ENCODE measurements at places on chromosomes 12 and 14.

DNA sequence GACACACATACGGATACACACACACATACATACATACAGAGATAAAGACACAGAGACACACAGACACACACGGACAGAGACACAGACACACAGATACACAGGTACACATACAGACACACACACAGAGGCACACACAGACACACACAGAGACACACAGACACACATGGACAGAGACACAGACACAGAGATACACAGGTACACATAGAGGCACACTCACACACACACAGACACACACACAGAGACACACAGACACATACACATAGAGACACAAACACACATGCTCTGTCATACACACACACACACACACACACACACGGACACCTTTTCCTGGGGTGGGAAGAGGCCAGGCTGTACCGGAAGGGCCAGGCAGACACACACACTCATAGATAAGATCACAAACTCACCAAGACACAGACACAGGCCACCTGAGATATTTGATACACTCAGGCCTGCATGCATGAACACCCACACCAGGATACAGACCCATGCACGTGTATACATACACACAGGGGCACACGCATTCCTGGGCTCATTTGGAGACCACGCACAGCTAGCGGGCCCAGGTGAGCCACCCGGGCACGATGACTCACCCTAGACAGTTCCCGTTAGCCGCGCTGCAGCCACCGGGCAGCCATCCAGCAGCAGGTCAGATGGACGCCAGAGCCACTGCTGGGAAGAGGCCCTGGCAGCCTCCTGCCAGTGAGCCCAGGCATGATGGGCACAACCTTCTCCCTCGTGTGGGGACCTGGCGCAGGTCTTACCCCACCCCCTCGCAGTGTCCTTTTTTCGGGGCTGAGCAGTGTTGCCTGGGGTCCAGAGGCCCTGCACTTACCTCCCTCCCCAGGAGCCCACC lies 1.8 kb upstream of the AHNAK2 start:
- DNase-seq = no peak

- peak; percentile 53 for DNase-seq
Observed at GRCh38 chr12:106288494-106289195, 13.9 kb upstream of the TCP11L2 start.

DNA sequence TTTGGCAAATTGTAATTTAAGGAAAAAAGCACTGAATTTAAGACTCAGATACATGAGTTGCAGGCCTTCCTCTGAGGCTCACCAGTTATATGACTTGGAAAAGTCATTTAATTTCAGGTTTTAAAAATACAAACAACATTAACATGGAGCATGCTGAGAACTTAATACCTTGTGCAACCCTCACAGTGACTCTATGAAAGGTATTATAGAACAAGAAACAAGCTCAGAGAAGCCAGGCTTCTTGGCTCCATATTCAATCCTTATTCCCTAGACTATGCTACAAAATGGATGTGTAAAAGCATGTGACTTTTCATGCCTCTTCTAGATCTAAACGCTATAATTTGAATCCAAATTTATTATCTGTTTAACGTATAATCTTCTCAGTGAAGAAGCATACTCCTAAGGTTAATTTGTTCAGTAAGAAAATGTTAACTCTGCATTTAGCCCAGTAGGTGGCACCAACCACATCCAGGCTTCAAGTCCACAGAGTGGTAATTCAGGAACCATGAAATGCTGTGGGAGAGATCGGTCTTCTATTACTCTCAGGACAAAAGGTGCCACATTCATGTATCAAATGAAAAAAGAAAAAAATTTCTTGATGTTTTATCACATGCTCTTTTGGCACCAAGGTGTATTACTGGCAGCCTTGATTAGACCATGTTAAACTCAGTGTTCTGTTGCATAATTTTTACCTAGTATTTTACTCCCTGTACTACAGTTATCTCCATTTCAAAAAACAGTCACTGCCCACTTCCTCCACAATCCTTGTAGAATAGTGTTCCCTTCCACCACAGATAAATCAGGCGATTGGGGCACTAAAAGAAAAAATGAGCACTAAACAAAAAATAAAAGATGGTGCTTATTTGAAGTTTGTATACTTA lies 9.3 kb downstream of the CCDC196 start:
- DNase-seq = peak; percentile 47

DNA sequence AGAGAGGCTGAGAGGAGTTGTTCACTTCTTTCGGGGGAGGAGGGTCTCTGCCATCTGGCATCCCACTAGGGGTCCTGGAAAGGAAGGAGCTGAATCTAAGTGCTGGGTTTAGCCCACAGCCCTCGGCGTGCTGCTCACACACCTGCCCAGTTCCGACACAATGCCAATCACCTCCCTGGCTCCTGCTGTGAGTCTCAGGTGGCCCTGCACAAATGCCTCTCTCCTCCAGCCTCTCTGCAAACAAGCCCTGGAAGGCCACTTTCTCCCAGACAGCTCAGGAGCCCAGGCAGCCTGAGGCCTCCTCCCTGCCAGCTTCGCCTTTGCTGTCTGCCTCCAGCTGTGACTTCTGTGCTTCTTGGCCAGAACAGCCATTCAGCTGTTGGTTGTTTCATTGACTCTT lies 51.2 kb downstream of the SMIM41 start:
- no peak for DNase-seq

DNA sequence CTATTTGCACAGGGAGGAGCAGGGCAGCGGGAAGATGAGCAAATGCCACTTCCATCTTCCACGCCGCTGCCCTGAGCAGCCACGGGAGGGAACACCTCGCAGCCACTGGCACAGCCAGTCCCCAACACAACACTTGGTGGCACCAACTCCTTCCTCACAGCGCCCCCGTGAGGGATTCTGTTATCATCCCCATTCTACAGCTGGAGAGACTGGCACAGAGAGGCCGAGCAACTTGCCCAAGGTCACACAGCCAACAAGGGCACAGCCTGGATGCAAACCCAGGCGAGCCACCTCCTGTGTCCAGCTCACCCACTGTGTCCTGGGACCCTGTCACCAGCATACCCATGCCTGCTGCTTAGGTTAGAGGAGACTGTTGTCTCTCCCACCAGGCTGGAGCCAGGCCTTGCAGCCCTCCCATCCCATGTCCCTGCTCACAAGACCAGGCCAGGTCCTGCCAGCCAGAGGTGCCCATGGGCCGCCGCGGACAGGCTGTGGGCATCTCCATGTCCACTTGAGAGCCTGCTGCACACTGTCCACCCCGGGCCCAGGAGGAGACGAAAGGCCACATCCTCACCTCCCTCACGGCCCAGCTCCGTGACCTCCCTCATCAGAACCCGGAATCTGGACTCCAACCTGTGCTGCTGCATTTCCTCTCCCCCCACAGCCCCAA lies 57.0 kb downstream of the NCOR2 start:
- DNase-seq = no peak

- no peak for DNase-seq
Observed at GRCh38 chr14:103961928-103962578, 19.7 kb upstream of the RD3L start.

GRCh38 chr12:124509676-124510300 lies 57.6 kb downstream of the NCOR2 start:
- no peak for DNase-seq

- DNase-seq = no peak
Observed at GRCh38 chr12:50006754-50007442, 18.4 kb downstream of the RACGAP1 start.

DNA sequence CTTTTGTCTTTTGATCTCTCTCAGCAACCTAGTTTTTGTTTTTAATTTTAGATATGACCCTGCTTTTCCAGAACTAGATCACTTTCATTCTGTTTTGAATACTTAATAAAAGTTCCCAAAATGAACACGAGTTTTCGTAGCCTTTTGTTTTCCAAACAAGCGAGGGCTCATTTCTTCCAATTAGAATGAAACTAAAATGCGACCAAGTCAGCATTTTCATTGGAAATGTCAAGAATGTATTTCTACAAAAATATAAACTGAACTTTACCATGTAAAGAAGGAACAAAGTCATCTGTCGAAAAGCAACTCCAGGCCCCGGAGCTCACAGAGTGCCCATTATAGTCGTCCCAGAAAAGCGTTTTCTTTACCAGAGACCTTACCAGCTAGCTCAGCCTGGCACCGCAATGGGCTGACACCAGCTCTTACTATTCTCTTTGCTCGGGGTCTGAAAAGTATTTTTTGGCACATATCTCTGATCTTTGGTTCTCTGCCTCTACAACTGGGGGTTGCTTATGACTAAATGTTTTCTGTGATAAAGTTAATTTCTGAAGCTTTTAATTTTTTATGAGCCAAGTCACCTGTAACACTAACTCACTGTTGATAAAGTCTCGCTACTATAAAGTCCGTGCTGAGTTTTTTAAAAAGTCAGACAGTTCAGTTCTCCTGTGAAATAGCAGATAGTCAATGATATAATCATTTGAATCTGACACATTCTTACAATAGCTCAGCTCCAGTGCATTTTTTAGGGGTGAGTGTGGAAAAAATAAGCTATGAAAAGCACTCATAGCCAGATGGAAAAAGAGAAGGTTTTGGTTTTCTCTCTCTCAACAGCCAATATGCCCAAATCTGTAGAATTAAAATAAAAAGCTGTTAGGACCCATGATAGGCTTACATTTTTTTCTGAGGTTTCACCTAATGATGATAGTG lies 43.4 kb downstream of the SAMD4A start:
- DNase-seq = peak; percentile 34
